Type B pancreatic cell (in vitro differentiated cells): ENCODE measurements at places on chromosomes 11 and 22. TPM values are rescaled to one million over a fixed set of nuclear protein-coding genes. Genes with fewer than 3 reads are reported as not detected.

GRCh38 chr11:46528445-46529094 lies 65.3 kb downstream of the AMBRA1 start:
- no peaks in the 10 kb centered on the region for H3K27me3 ChIP-seq
- no peaks in the 10 kb centered on the region for H3K36me3 ChIP-seq
- no peak for DNase-seq
- no peak overlapping the region for H3K4me3 ChIP-seq

- peak overlapping the region; percentile 59 for H3K27ac ChIP-seq
- no peak overlapping the region for H3K4me3 ChIP-seq
- H3K27me3 ChIP-seq: no peaks in the 10 kb centered on the region
- DNase-seq: no peak
- peaks cover 57% of the 10 kb centered on the region for H3K36me3 ChIP-seq
These were observed 11.7 kb downstream of the EIF4G2 start for GRCh38 chr11:10797001-10797400.

GRCh38 chr11:78066471-78066870 lies 2.8 kb downstream of the THRSP start:
- H3K4me3 ChIP-seq: no peak overlapping the region
- H3K27me3 ChIP-seq: no peaks in the 10 kb centered on the region
- H3K27ac ChIP-seq: no peak overlapping the region
- H3K4me1 ChIP-seq: no peaks in the 10 kb centered on the region
- no peak for DNase-seq
- H3K36me3 ChIP-seq: peaks cover 23% of the 10 kb centered on the region

DNA sequence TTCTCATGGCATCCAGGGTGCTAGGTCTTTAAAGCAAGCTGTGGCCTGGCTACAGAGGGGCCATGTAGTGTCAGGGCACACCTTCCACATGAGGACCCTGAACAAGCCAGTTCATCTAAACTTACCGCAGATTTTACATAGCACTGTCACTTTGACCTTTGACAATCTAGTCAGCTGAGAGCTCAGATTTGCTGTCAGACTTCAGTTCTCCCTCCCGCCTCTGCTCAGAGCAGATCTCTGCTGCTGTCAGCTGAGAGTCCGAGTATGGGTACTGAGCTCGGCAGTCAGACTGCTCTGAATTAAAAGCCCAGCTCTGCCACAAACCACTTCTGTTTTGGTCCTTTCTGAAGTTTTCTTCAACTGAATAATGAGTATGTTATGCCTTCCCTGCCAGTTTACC lies 507.1 kb downstream of the SOX6 start:
- no peak for DNase-seq
- no peaks in the 10 kb centered on the region for H3K36me3 ChIP-seq
- H3K27ac ChIP-seq: no peak overlapping the region
- H3K27me3 ChIP-seq: peaks cover 16% of the 10 kb centered on the region
- peaks cover 32% of the 10 kb centered on the region for H3K4me1 ChIP-seq

- H3K36me3 ChIP-seq: peaks cover 3% of the 10 kb centered on the region
- H3K4me1 ChIP-seq: no peaks in the 10 kb centered on the region
- H3K27me3 ChIP-seq: no peaks in the 10 kb centered on the region
- no peak overlapping the region for H3K4me3 ChIP-seq
These were observed 86.0 kb upstream of the GRIK4 start for GRCh38 chr11:120425527-120425926.

DNA sequence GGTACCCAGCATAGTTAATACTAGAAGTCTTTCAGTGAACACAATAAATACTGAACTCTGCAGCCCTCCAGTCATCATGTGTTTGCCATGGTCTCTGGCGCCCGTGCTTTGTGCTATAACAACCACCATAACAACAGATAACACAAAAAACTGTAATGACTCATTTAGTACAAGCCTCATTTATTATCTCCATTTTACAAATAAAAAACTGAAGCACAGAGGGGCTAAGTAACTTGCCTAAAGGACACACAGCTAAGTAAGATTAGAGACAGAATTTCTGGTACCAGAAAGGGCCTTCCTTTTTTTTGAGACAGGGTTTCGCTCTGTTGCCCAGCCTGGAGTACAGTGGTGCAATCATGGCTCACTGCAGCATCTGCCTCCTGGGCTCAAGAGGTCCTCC lies 19.5 kb downstream of the RBFOX2 start:
- H3K4me1 ChIP-seq: peaks cover 69% of the 10 kb centered on the region
- DNase-seq: no peak
- peak overlapping the region; percentile 40 for H3K27ac ChIP-seq

DNA sequence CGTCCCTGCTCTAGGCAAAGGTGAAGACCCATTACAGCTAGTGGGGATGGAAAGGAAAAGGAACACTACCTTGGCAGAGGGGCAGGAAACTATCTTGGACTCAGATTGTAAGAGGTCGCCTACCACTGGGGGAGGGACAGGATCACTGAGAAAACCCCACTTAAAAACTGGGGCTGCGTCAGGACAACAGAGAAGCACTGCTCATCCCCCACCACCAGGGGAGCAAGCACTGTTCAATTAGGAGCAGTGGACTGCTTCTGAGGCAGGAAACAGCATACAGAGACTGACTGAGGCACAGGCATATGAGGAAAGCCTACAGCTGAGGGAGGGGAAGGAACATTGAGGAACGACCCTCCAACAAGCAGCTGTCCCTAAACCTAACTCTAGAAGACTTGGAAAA lies 20.8 kb upstream of the DLAT start:
- peaks cover 13% of the 10 kb centered on the region for H3K36me3 ChIP-seq
- DNase-seq: no peak
- H3K27me3 ChIP-seq: peaks cover 6% of the 10 kb centered on the region
- no peaks in the 10 kb centered on the region for H3K4me1 ChIP-seq

DNA sequence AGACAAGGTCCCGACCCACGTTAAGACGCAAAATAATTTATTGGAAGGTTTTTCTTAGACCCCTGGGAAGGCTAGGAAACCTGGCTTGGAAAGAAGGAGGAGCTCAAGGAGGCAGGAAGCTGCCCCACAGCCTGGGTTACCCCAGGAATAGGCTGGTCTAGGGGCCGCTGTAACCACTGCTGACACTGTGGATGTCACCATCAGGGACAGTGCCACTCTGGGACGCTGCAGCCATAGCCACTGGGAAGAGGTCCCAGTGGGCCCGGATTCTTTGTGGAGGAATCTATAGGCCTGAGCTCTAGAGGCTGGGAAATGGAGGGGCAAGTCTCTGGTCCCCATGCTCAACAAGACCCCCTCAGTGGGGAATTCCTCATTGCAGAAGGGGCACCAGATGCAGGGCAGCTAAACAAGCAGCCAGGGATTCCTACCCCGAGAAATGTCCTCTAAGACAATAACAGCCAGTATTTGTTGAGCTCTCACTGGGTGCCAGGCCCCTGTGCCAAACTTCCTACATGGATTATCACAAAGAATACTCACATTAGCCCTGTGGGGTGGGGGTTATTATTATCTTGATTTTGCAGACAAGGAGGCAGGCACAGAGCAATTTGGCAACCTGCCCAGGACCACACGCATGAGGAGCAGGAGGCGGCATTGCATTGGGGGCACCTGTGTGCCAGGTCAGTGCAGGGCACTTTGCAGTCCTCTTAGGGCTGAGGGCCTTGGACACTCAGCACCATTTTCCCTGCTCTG lies 19.5 kb upstream of the CHKA start:
- DNase-seq: no peak
- no peak overlapping the region for H3K4me3 ChIP-seq
- H3K4me1 ChIP-seq: peaks cover 14% of the 10 kb centered on the region
- no peak overlapping the region for H3K27ac ChIP-seq

DNA sequence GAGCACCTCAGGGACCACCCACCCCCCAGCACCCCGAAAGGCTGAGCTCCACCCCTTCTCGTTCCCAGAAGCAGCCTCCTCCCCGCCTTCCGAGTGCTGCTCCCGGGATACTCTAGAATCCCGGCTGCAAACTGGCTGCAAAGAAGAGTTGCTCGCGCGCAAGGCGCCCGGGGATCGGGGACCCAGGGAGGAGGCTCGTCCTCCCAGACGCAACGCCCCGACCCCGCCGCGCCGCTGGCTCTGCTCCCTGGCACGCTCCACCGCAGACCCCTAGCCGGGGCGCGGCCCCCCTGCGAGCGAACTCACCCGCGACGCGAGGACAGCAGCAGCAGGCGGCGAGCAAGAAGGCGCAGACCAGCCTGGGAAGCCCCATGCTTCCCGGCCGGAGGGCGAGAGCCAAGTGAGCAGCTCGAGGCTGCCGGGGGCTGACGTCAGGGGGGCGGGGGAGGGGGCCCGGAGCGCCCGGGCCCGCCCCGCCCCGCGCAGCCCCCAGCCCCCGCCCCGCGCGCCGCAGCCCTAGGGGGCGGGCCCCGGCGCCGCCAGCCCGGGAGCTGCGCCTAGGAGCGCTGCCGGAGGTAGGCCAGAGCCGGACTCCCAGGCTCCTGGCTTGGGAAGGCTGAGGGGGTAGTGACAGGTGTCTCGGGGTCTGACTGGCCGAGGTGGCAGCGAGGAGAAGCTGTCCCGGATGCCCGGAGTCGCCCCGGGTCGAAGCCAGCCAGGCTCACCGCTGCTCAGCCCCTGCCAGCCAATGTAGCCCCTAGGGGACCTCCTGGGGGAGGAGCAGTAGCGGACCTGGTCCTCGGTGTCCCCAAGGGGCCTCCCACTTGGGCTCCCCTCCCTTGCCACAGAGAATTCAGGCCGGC lies at the start of gene MCAM:
MCAM (minus strand) TSS at position 402 of the 863 bp plus-strand sequence; CDS start at position 373, 29 bp downstream.
- peaks cover 46% of the 10 kb centered on the region for H3K27me3 ChIP-seq
- H3K36me3 ChIP-seq: no peaks in the 10 kb centered on the region
- H3K27ac ChIP-seq: no peak within 1 kb of the TSS
- peak within 1 kb of the TSS; percentile 74 for H3K4me3 ChIP-seq
- peak; percentile 73 for DNase-seq
- H3K4me1 ChIP-seq: peaks cover 13% of the 10 kb centered on the region

DNA sequence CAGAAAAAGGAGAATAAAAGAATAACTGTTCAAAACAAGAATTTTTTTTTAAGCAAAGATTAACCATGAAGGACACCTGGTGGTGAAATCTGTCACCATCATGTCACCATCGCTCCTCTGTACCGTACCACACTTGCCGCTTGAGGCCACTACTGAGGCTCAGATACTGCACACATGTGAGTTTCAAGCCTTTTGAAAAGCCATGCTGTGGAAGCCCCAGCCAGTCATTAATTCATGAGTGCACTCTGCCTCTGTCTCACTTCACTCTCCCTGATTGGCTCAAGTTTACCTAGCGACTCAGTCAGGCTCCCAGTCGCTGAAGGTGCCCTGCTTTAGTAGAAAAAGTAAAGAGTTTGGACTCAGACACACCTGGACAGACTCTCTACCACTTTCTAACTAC lies 6.6 kb upstream of the MS4A12 start:
- H3K36me3 ChIP-seq: no peaks in the 10 kb centered on the region
- H3K4me1 ChIP-seq: no peaks in the 10 kb centered on the region
- no peak overlapping the region for H3K4me3 ChIP-seq

DNA sequence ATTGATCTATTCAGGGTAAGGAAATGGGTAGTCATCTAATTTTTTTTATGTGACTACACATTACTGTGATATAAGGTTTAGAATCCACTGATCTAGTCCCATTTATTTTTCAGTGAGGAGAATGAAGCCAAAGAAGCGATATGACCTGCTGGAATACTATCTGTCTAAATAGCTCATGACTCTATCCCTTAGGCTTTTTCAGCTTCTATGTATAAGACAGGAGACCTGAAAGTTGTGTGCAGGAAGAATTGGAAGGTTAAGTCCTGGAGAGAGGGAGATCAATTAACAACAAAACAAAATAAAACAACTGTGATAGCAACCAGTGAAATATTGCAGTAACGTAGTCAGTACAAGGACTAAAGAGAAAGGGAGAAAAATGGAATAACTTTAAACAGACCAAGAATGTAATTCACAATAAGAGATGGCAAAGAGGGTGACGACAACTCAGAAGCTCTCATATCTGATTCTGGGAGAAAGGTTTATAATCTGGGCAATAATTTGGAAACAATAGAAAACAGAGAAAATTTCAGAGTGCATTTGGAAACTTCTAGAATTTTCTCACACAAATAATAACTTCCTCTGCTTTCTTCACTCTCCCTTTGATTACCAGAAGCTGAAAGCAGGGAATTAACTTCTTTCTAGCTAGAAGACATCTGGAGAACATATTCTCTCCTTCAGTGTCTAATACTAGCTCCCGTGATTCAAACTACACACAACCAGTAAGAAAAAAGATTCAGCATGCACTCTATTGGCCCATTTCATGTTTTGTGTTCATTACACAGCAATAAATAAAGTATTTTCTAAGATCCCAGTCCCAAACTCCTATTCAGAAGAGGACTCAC lies 19.2 kb upstream of the CASP12 start:
- no peaks in the 10 kb centered on the region for H3K36me3 ChIP-seq
- H3K27me3 ChIP-seq: no peaks in the 10 kb centered on the region
- H3K27ac ChIP-seq: no peak overlapping the region
- DNase-seq: no peak
- H3K4me1 ChIP-seq: peaks cover 5% of the 10 kb centered on the region

DNA sequence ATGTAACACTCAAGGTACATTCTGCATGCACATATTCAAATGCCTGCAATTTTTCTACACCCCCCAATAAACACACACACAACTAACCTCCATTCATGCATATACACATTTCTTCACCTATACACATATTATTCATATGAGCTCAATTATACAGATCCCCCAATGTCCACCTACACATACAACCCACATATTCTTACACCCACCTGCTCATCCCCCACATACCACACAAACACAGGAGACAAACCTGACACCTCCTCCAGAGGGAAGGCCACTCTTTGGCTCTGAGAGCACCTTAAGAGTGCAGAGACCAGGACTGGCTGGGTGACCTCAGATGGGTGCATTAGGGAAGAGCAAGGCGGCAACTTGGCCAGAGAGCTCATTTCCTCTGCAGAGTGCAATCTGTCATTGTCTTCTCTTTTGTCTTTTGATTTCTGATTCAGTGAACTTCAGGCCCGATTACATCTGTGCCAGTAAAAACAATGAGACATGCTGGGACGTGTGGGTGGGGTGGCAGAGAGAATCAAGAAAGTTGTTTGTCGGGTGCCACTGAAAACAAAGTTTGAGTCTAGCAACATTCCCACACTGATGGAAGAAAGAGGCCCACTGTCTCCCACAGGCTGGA lies 208.4 kb downstream of the NXPE2 start:
- H3K4me3 ChIP-seq: no peak overlapping the region
- H3K4me1 ChIP-seq: peaks cover 32% of the 10 kb centered on the region
- peaks cover 17% of the 10 kb centered on the region for H3K27me3 ChIP-seq
- H3K36me3 ChIP-seq: no peaks in the 10 kb centered on the region

GRCh38 chr11:66694732-66695207 lies 17.1 kb upstream of the RBM4B start:
- H3K4me1 ChIP-seq: peaks cover 9% of the 10 kb centered on the region
- H3K4me3 ChIP-seq: no peak overlapping the region
- H3K36me3 ChIP-seq: peaks cover 15% of the 10 kb centered on the region

Gene OR2AG2
- total RNA-seq: 0.07 TPM in 1 of 2 replicates, not detected in the other

Gene MOV10L1
- 0.10 and 0.19 TPM in 2 replicates for total RNA-seq

Gene MS4A2
- not detected in 2 replicates for total RNA-seq

Gene VWCE
- total RNA-seq: 5.4 and 20.0 TPM in 2 replicates

Gene MTMR2
- total RNA-seq: 34.4 and 38.9 TPM in 2 replicates

Gene APLNR
- total RNA-seq: 0.36 and 2.0 TPM in 2 replicates

Gene ISX
- total RNA-seq: 4.0 and 9.4 TPM in 2 replicates

Gene OR6A2
- total RNA-seq: 0.07 and 0.27 TPM in 2 replicates
